Neural crest cell (in vitro differentiated cells): ENCODE measurements at places on chromosomes 6 and 20. TPM values are rescaled to one million over a fixed set of nuclear protein-coding genes. Genes with fewer than 3 reads are reported as not detected.

GRCh38 chr20:536426-537010 is 7.1 kb downstream of the CSNK2A1 start:
- no peak overlapping the region for H3K27ac ChIP-seq
- peaks cover 19% of the 10 kb centered on the region for H3K36me3 ChIP-seq
- no peak overlapping the region for H3K4me3 ChIP-seq
- H3K27me3 ChIP-seq: no peaks in the 10 kb centered on the region

- no peaks in the 10 kb centered on the region for H3K27me3 ChIP-seq
- no peak for DNase-seq
- no peaks in the 10 kb centered on the region for H3K4me1 ChIP-seq
- no peak overlapping the region for H3K4me3 ChIP-seq
- H3K36me3 ChIP-seq: no peaks in the 10 kb centered on the region
Observed at GRCh38 chr6:52041134-52041533, 46.3 kb downstream of the PKHD1 start.

DNA sequence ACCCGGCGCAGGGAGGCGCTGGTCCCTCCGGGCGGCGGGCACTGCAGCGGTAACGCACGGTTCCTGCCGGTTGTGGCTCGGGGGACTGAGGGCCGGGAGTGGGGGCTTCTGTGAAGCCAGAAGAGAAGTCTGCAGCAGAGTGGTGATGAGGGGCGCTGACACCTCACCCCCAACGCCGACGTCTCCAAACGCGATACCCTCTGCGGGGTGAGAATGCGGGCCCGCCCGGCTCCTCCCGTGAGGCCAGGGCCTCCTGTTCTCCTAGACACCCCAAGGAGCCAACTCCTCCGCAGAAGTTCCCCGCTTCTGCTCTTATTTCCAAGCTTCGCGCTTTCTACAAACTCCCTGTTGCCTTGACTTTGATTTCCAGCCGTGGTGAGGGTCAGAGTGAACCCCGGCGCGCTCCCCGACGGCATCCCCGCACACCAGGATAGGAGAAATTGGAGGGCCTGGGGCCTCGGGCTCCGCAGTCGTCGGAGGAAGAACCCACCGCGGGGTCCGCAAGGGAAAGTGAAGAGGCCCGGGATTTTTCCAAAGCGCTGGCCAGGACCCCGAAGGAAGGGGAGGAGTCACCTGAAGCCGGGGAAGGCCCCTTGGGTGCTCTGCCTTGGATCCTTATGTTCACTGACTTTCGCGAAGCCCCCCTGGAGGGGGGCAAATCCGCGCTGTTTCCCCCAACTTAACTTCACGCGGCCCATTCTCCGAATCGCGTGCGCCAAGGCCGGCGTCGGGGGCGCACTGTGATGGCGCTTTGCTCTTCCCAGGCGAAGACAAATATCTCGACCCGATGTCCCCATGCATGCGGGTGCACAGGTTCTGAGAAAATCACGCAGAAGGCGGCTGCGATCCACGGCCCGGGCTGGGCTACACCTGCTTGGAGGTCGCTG is 3.1 kb upstream of the INSM1 start:
- no peak for DNase-seq
- no peaks in the 10 kb centered on the region for H3K36me3 ChIP-seq
- peaks cover 83% of the 10 kb centered on the region for H3K27me3 ChIP-seq
- H3K4me3 ChIP-seq: peak overlapping the region; percentile 65
- peaks cover 30% of the 10 kb centered on the region for H3K4me1 ChIP-seq

DNA sequence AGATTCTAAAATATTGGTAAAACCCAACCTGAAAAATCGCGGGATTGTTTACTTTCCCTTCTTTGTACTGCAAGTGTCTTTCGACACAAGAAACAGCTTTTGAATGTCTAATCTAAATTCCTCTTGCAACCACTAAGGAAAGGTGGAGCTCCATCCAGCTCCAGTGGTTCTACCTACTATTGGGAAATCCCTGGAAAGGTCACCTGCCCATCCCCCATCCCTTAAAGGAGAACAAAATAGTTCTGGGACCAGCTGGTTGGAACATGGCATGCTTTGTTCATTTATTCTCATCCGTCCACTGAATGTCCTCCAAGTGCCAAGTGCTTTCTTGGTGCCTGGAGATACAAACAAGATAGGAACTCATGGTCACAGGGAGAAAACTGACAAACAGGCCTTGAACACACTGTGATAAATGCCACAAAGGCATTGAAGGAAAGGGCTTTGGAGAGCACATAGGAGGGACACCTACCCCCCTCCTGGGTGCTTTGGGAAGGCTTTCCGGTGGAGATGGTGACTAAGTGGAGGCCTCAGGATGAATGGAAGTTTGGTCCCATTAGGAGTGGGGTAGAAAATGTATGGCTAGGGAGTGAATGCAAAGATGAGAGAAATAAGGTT is 2.3 kb upstream of the CITED2 start:
- H3K27me3 ChIP-seq: peaks cover 4% of the 10 kb centered on the region
- peaks cover 23% of the 10 kb centered on the region for H3K4me1 ChIP-seq
- peaks cover 18% of the 10 kb centered on the region for H3K36me3 ChIP-seq
- peak overlapping the region; percentile 53 for H3K27ac ChIP-seq
- no peak for DNase-seq
- peak overlapping the region; percentile 100 for H3K4me3 ChIP-seq

GRCh38 chr6:125377621-125378020 is 75.9 kb upstream of the HDDC2 start:
- H3K27me3 ChIP-seq: peaks cover 75% of the 10 kb centered on the region
- no peak overlapping the region for H3K4me3 ChIP-seq

- no peaks in the 10 kb centered on the region for H3K27me3 ChIP-seq
- H3K4me1 ChIP-seq: no peaks in the 10 kb centered on the region
- no peak for DNase-seq
- no peak overlapping the region for H3K27ac ChIP-seq
Observed at GRCh38 chr6:54288474-54288873, 19.8 kb upstream of the TINAG start.

DNA sequence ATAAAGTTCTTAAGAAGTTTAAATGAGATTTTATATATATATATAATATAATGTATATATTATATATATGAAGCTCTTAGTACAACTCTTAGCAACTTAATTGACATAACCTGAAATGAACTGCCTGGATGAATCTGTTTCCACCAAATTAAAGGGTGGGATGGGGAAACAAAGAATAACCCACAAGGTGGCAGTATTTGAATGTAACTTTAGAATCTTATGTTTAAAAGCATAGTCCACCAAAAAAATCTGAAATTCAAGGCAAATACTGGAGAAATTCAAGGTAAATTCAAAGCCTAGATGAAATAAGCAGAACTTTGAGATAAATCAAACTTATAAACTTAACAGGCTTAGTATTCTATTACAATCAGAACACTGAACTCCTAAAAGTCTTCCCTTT is 4.4 kb upstream of the IBTK start:
- no peaks in the 10 kb centered on the region for H3K27me3 ChIP-seq
- H3K4me3 ChIP-seq: no peak overlapping the region
- no peaks in the 10 kb centered on the region for H3K36me3 ChIP-seq
- H3K4me1 ChIP-seq: peaks cover 13% of the 10 kb centered on the region

Gene PRPH2
- total RNA-seq: not detected in 2 replicates

Gene CRIP3
- total RNA-seq: 2.0 and 2.6 TPM in 2 replicates

Gene DEFB124
- total RNA-seq: not detected in 2 replicates

Gene HELZ2
- total RNA-seq: 22.3 and 26.5 TPM in 2 replicates

Gene MICA
- total RNA-seq: 21.1 and 21.7 TPM in 2 replicates

Gene SMOC2
- 0.14 and 0.23 TPM in 2 replicates for total RNA-seq

Gene HAO1
- total RNA-seq: not detected in 2 replicates

Gene LY6G5C
- 9.1 and 11.0 TPM in 2 replicates for total RNA-seq
